ENCODE measurements at places on chromosomes 4 and X.

- peak; percentile 46 for DNase-seq
These were observed 235.3 kb downstream of the TENM3 start for GRCh38 chr4:182478475-182478874.

DNA sequence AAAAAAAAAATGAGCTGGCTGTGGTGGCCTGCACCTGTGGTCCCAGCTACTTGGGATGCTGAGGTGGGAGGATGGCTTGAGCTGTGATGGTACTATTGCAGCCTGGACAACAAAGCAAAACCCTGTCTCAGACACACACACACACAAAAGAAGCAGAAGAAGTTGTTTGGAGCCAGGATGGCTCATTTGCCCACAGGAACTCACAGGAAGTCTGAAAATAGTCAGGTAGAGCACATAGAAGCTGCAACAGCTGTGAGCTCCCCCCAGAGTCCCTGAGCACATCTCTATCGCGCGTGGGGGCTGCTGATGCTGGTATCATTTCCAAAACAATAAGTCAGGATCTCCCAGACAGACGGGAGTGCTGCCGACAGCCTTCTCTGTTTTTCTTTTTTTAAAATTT, 13.4 kb upstream of the DHRSX start:
- DNase-seq: no peak

DNA sequence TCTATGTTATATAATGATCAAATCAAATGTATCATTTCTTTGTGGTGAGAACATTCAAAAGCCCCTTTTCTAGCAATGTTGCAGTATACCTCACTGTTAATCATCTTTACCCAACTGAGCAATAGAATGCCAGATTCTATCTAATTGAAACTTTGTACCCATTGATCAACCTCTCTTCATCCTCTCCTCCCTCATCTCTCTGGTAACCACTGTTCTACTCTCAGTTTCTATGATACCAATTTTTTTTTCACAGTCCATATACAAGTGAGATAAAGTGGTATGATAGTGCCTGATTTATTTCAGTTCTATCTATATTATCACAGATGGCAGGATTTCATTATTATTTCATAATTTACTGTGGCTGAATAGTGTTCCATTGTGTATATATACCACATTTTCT, 209.8 kb downstream of the SPCS3 start:
- DNase-seq: no peak

DNA sequence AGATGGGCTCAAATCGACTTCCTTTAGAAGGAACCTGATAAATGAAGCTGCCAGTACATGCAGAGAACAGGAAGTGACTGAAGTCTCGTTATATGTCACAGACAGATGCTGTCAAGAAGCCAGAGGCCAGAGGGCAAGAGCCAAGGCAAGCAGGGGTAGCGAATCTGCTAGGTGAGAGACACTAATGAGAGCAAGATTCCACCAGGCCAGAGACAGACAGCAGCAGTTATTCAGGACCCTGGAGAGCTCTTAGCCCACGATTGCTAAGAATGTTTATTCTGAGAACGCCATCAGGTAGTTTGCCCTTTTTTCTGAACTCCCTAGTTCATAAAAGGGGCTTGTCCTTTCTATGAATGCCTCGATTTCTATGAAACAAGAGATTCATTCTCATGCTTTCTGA, 73.7 kb downstream of the BEND2 start:
- DNase-seq: no peak

- no peak for DNase-seq
These were observed 200.6 kb upstream of the KLF3 start for GRCh38 chr4:38463268-38463958.

DNA sequence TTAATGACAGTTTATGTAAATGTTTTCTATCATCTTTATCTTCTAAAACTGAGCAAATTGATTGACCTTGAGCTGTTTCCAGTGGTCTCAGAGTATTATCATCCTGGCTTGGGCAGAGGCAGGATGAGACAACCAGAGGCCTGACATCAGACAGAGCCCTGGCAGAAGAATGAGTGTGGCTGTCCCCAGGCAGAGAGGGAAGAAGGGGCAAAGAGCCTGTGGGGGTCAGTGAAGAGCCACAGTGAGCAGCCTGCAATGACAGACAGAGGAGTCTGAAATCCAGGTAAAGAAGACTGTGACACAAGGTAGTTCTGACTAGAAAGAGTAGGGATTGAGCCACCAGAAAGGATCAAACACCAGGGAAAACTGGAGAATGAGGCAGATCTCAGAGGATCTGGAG, 182.4 kb upstream of the ARSJ start:
- no peak for DNase-seq

DNA sequence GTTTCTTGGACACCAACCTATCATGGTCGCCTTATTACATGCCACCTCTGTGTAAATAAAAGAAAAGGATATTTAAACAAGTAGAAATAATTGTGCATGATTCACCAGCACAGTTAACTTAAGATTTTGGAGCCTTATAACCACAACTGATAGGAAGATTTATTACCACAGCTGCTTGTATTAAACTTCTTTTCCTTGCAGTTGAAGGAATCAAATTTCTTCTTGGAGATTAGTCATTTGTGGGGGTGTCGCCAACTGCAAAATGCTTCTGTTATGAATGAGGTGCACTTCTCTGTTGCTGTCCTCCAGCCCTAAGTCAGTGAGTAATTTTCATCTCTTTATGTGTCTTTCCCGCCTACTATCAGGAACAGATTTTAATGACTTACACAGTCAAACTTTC, 73.3 kb downstream of the OR13H1 start:
- DNase-seq: no peak
